ENCODE measurements at places on chromosomes 6 and 20.
A peak's percentile ranks its signal among the peaks of the same experiment; 100 is the strongest.

DNA sequence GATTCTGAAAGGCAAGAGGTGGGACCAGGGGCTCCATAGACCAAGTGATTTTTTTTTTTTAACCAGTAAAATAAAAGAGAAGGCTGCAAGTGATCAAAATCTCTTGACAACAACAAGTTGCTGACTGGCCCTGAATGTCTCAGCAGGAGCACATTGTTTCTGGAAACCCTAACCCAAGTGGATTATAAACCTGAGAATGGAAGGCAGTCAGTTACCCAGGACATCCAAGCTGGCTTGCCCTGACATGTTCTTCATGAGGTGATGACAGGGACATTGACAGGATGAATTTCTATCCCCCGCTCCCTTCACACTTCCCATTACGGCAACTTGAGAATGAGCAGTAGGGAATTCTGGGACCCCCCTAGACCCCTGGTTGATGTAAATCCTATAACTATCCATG is 49.6 kb upstream of the RIPOR2 start:
- no peak for DNase-seq

GRCh38 chr6:169970306-169970988 is 219.0 kb downstream of the ERMARD start:
- no peak for DNase-seq

- DNase-seq: no peak
Measured at GRCh38 chr6:35719830-35720733, 16.8 kb upstream of the ARMC12 start.

GRCh38 chr6:124926435-124926834 is 35.8 kb upstream of the RNF217 start:
- DNase-seq: no peak

- DNase-seq: no peak
Measured at GRCh38 chr6:35071347-35071994, 69.7 kb downstream of the TCP11 start.

- no peak for DNase-seq
Measured at GRCh38 chr6:56372406-56372995, 125.1 kb upstream of the COL21A1 start.

DNA sequence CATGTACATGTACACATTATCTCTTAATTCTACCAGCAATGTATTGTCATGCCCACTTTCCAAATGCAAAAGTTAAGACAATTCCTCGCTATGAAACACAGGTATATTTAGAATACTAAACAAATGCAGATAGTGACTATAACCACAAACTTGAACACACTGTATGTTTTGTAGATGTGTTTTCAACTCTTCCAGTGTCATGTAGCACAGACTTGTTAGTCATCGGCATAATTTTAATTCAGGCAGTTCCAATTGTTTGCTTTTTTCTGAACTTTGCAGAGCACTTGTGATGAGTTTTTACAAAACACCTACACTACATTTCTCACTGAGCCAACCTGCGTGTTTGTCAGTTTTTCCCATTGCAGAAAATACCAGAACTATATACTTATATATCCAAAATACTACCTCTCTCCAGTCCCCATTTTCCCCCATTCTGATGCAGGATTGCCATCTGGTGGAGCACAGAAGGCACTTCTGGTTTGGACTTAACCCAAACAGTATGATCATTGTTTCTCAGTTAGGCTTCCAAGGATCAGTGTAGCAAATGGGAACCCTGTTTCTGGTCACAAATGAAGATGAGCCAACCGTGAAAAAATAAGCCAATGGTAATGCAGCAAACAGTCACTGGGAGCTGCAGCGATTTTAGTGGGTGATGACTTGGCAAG is 143.4 kb downstream of the ADGRB3 start:
- DNase-seq: peak; percentile 16

- no peak for DNase-seq
Measured at GRCh38 chr6:137919837-137920730, 53.0 kb downstream of the TNFAIP3 start.

DNA sequence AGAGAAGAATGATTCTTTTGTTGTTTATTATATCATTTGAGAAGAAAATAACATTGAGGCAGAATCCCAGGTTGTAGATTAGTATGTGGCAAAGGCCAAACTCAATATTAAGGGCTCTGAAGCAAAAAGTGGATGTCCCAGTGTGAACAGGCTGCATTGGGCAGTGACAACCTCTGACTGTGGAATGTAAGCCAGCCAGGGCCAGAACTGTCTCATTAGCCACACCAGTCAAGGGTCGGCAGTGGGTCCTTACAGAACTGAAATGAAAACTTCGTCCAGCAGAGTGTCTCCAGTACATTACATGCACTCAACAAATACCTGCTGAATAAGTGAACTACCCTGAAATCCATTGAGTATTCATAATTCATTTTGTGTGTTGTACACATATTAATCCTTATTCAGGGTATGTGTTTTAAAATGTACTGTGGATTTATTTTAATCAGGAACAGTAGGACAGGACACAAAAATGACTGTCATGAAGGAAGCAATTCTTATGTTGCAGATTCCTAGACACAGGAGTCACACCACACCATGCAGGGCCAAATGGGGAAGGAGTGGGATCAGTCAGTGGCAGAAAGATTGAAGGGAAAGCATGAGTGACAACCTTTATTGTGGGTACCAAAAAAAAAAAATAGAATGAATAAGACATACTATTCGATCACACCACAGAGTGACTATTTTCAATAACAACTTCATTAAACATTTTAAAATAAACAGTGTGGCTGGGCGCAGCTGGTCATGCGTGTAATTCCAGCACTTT is 64.9 kb upstream of the UTRN start:
- DNase-seq: no peak

- peak; percentile 70 for DNase-seq
Measured at GRCh38 chr6:105087571-105088211, 92.1 kb downstream of the POPDC3 start.

DNA sequence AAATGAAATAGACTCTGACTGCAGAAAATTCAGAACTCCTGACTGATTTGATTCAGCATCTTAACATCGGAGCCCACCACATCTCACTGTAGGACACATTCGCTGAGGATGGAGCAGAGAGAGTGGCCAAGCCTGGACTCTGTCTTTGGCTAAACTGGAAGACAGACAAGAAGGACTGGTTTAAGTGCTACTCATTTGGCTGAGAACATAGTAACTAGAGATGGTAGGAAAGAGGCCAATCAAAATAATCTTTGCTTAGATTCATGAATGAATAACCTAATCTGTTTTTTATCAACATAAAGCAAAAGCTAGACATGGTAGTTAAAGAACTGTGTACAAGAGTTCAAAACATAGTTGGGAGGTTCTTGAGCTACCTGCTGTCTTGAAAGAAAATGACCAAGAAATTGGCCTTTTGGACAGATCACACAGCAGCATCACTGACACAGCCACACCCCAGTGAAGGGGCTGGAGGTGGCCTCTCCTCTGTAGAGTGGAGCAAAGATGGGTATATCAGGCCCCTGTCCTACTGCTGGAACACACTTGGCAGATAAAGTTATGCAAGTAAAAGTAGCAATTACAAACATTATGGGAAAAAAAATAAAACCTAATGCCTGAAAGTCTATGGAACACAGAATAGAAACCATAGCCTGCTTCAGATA is 87.1 kb upstream of the NT5E start:
- DNase-seq: no peak

DNA sequence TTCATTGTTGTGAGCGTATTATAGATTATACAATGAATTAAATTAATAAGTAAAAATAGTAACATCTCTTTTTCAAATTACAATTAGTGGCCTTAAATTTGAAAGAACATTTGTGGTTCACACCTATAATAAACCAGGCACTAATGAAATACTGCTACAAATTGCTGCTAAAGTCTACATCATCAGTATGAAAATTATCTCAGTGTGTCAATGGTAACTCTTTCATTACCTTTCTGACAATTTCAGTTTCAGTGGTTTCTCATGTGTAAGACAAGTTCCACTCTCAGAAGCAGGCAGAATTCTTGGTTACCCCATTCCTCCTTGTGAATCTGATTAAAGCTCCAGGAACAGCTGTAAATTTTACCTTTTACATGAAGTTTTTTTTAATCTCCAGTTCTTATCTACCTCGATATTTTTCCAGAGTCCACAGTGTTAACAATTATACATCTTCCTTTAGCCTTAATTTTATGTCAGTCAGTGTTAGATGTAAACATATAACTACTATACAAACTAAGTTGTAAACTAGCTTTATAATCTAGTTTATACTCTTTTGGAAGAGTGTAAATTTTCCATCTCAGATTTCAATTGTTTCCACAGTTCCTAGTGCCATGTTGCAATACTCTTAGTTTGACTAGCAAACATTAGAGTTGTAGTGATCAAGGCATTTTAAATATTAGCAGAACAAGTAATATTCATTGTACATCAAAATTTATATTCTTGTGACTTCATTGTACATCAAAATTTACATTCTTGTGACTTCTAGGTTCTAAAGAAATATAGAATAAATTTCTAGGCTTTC is 1038.4 kb downstream of the EPHA7 start:
- no peak for DNase-seq

- no peak for DNase-seq
Measured at GRCh38 chr6:110728501-110728900, 86.8 kb downstream of the CDK19 start.

All from LoVo (cell line).